ENCODE measurements at places on chromosomes 1 and 21.

GRCh38 chr1:192477630-192478029 is 97.9 kb upstream of the RGS1 start:
- no peak for DNase-seq

GRCh38 chr1:228992907-228993535 is 257.7 kb downstream of the RHOU start:
- DNase-seq, result no peak

DNA sequence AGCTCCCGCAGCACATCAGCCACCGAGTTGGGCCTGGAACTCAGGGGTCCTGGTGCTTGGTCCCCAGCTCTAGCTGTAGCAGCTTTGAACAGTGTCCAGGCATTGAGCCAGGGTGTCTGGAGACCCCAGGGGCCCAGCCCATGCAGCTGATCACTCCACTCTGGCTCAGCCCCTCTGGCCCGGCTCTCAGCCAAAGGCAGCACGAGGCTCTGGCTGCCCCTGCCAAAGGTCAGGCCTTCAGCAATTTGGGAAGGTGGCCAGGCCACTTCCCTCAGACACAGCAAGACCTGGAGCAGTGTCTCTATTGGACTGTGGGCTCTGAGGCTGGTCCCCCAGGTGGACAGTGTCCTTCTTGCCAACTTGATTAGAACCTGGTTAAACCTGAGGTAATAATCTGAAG is 34.4 kb upstream of the RNF19B start:
- DNase-seq, result no peak

DNA sequence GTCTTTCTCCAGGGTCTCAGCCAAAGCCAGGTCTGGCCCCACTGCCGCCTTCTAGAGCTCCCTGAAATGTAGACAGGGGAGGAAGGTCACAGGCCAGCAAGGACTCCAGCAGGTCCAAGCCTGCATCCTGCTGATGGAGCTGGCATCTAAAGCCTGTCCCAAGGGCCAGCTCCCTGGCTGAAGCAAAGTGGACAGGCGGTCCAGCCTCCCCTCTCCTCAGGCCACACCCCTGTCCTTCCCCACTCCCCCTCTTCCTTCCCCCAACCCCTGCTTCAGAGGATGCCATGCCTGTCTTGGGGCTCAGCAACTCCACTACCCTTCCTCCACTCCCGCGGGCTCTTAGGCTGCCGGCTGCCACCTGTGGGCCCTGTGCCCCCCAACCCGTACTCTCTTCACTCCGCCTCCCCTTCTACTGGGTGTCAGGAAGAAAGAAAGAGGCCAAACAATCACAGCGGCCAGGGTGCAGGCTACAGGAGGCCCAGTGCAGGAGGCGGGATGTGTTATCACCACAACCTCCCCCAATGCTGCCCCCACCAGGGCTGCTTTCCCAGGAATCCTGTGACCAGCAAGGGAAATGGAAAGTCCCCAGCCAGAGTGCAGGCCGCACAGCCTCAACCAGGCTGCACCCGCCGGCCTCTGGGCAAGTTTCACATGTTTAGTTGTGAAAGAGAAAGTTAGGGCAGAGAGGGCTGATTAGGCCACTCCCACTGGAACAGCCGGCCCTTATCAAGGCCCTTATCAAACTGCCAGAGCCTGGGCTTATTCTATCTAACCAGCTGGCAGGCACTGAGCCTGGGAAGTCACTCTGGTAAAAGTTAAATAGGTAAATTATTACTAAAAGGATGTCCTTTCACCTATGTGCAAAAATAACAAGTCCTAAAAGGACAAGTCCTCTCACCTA is 34.1 kb downstream of the ACOT7 start:
- DNase-seq, result peak; percentile 84

Measured in islet precursor cell (in vitro differentiated cells).